ENCODE measurements at places on chromosomes 3 and 15.

- no peaks in the 10 kb centered on the region for H3K4me1 ChIP-seq
- no peak overlapping the region for H3K4me3 ChIP-seq
- H3K36me3 ChIP-seq, result no peaks in the 10 kb centered on the region
- no peaks in the 10 kb centered on the region for H3K27me3 ChIP-seq
These were observed 770.6 kb upstream of the NR2F2 start for GRCh38 chr15:95559875-95560394.

DNA sequence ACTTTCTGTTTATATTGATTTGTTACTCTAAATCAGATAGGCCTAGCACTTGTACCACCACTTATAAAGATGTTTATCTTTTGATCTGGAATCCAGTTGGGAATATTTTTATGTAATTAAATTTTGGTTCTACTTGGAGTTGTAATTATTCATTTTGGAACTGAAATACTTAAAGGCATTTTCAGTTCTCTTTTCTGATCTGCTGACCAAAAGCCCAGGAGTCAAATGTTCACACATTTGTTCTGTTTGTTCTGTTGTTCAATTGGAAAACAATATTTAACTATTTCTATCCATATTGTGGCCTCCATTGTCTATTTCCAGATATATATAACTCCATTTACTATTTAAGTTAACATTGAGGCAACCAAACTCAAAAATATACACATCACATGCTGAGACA, 912.4 kb upstream of the EPHA6 start:
- H3K27ac ChIP-seq, result no peak overlapping the region
- no peaks in the 10 kb centered on the region for H3K4me1 ChIP-seq
- H3K36me3 ChIP-seq, result no peaks in the 10 kb centered on the region
- H3K4me3 ChIP-seq, result no peak overlapping the region
- DNase-seq, result no peak

DNA sequence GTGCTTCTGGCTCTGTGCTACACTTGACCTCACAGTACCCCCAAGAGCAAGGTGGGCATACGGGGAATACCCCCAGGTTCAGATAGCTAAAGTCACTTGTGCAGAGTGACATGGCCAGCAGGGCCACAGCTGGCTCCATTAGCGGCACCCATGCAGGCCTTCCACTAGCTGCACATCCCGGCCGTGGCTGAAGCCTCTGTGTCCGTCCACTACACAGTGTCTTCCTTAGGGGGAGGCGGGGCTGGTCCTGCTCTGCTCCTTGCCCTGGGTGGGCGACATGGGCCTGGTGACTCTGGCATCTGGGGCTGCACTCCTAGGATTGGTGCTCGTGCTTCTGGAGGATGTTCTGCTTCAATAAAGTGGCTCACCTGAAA, 169.1 kb upstream of the IQSEC1 start:
- no peaks in the 10 kb centered on the region for H3K36me3 ChIP-seq
- H3K4me3 ChIP-seq, result no peak overlapping the region

DNA sequence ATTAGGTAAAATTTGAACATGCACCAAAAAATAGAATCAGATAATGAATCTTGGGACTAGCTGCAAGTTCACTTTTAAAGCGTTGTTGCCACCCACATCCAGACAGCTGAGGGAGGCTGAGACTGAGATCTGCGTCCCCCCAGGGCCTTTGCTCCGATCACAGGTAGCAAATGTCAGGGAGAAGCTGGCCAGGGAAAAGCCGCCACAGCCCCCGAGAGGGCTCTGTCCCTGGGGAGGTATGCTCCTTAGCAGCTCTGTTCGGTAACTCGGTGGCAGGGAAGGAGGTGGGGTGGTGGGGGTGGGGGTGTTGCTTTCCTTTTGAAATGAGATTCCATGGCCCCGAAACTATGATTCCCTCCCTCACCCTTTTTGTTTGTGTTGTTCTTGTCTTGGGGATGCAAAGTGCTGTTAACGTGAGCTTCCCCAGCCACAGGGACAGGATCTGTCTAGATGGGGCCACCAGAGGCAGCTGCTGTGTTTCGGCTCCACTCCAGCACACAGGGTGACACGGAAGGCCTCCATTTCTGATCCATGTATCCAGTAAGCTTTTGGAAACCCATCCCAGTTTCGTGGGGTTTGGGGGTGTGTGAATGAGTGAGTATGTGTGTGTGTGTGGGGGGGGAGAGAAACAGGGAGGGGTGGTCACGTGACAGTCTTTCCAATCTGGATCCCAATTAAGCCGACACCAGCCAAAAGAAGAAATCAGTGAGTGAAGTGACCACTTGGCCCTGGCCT, 1.1 kb upstream of the MINAR1 start:
- no peaks in the 10 kb centered on the region for H3K36me3 ChIP-seq
- no peak overlapping the region for H3K27ac ChIP-seq
- peaks cover 3% of the 10 kb centered on the region for H3K4me1 ChIP-seq
- peaks cover 53% of the 10 kb centered on the region for H3K27me3 ChIP-seq

DNA sequence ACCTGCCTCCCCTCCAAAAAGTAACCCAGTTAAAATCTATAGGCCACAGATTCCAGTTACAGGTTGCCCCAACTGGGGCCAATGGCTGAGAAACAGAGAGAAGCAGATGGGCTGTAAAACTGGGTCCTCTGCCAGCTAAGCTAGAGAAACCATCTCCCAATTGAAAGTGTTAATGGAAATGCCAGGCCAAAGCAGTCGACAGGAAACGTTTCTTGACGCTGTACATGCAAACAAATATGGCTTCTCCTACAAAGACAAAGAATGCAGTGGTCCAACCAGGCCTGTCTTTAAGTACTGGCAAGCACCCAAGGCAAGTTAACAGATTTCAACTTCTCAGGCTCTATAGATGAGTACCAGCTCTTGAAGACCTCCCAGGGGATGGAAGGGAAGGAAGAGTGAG, 71.3 kb downstream of the MAGI1 start:
- no peaks in the 10 kb centered on the region for H3K27me3 ChIP-seq
- H3K4me1 ChIP-seq, result no peaks in the 10 kb centered on the region
- H3K4me3 ChIP-seq, result no peak overlapping the region
- H3K27ac ChIP-seq, result no peak overlapping the region
- DNase-seq, result no peak

DNA sequence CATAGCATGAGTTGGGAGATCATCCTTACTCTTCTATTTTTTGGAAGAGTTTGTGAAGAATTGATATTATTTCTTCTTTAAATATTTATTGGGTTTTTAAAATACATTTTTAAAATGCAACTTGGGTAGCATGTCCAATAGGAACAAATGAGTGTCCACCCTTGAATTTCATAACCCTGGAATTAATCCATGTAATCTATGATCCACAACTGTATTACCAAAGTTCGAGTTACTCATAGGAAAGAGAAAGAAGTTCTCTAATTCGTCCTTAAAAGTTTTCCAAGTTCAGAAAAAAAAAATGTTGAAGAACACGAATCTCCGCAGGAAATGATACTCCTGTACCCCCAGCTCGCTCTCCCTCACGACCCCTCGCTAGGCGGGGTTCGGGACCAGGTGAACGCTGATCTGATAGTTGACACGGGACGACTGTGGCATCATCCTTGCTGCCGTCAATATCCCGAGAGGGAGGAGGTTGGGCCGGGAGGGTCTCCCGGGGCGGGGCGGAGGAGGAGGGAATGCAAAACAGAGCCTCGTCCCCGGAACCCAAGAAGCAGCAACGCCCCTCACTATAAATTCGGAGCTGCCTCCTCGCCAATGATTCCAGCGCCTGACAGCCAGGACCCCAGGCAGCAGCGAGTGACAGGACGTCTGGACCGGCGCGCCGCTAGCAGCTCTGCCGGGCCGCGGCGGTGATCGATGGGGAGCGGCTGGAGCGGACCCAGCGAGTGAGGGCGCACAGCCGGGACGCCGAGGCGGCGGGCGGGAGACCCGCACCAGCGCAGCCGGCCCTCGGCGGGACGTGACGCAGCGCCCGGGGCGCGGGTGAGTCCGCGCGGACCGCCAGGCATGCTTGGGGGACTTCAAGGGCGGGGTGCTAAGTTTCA, at the start of gene AGTR1:
Gene AGTR1, plus strand, starts transcription at position 598 of the 884 bp plus-strand sequence. CDS start 43,133 bp downstream, outside the sequence.
- DNase-seq, result no peak
- no peaks in the 10 kb centered on the region for H3K4me1 ChIP-seq
- no peaks in the 10 kb centered on the region for H3K36me3 ChIP-seq
- no peak within 1 kb of the TSS for H3K27ac ChIP-seq

DNA sequence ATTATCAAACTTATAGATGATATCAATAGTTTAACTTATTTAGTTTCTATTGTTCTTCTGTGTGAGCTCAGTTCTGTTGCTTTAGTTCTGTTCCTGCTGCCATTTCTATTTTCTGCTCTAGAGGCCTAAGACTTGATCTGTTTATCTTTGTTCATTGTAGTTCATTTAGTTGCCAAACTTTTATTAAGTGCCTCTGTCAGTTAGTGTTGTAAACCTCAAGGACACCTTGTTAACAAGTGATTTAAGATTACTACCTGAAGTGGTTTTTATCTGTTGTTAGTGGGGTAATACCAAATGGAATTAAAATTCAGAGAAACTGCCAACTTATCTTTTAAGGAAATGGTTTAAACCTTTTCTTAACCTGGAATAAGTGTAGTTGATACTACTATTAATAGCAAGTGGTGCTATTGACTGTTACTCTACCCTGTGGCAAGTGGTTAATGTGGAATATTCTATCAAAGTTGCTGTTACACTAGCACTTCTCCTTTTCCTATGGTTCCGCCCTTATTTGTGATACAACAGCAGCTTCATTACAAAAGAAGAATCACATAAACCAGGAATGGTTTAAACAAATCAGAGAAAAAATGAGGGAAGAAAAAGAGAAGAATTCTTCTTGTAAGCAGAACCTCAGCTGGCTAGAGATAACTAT, 500.6 kb upstream of the GOLIM4 start:
- H3K36me3 ChIP-seq, result no peaks in the 10 kb centered on the region
- H3K27ac ChIP-seq, result no peak overlapping the region
- H3K4me3 ChIP-seq, result no peak overlapping the region
- no peaks in the 10 kb centered on the region for H3K4me1 ChIP-seq

DNA sequence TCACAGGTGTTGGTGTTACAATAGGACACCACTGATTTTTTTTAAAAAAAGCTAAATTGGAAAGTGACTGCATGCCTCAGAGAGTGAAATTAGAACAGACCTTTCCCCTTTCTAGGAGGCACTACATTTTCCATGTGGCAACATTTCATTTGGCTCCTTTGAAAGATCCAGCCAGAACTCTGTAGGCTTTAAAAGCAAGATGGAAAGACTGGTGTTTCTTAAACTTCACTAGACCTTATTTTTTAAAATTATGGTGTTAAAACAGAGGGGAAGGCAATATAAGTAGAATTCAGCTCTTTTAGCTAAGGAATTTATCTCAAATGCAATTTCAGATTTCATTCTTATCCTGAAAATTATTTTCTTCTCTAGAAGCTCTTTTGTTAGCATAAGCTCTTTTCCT, 317.6 kb upstream of the TGFBR2 start:
- no peak for DNase-seq
- H3K4me3 ChIP-seq, result no peak overlapping the region
- H3K27ac ChIP-seq, result no peak overlapping the region

DNA sequence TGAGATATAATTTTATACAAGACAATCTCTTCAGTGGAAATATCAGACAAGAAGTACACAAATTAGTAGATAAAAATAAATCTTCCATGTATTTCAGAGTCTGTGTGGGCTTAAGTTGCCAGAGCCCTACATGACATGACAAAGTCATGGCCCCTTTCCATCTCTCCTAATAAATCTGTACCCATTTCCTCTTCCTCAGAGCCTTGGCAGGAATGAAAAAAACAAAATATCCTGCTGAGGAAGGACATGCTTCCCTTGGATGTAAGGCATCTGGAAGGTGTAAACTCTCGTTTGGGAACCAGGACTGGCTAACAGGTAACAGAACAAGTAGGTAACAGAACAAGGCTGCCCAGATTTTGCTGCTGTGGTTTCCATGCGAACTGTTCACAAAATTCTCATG, 148.1 kb downstream of the SNRK start:
- no peak overlapping the region for H3K4me3 ChIP-seq
- no peaks in the 10 kb centered on the region for H3K36me3 ChIP-seq
- H3K27me3 ChIP-seq, result no peaks in the 10 kb centered on the region
- DNase-seq, result no peak
- no peaks in the 10 kb centered on the region for H3K4me1 ChIP-seq
- H3K27ac ChIP-seq, result no peak overlapping the region

DNA sequence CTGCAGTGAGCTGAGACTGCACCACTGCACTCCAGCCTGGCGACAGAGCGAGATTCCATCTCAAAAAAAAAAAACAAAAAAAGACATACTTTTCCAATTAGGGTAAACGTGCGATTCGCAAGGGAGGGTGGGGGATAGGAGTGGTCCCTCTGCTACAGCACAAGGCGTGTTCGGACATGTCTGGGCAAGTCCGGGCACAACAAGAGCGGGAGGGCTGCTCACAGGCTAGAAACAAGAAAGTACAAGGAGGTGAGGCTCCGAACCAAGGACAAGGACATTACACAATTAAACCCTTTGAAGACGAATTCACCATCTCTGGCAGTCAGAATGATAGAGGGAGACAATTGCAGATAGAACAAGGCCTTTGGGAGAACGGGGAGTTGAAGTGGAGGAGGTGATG, 32.2 kb upstream of the BCL2A1 start:
- DNase-seq, result no peak
- H3K4me3 ChIP-seq, result no peak overlapping the region
- no peaks in the 10 kb centered on the region for H3K27me3 ChIP-seq

- peaks cover 20% of the 10 kb centered on the region for H3K4me1 ChIP-seq
- H3K4me3 ChIP-seq, result no peak overlapping the region
- no peak for DNase-seq
- no peaks in the 10 kb centered on the region for H3K36me3 ChIP-seq
- no peak overlapping the region for H3K27ac ChIP-seq
These were observed 4.7 kb downstream of the ZBTB47 start for GRCh38 chr3:42658091-42658770.

- no peaks in the 10 kb centered on the region for H3K27me3 ChIP-seq
- H3K4me1 ChIP-seq, result no peaks in the 10 kb centered on the region
- no peak overlapping the region for H3K4me3 ChIP-seq
- H3K27ac ChIP-seq, result no peak overlapping the region
These were observed 670.2 kb upstream of the ALCAM start for GRCh38 chr3:104696470-104696869.

Data from CD4-positive, alpha-beta T cell (primary cell).